Activated naive CD4-positive, alpha-beta T cell treated with anti-CD3 and anti-CD28 coated beads, Interleukin-2, amount 50 U/mL, for 72 hours (primary cell): ENCODE measurements at places on chromosomes 11 and 22. TPM values are rescaled to one million over a fixed set of nuclear protein-coding genes. Genes with fewer than 3 reads are reported as not detected.

The MUC6 gene
- not detected for total RNA-seq

The YPEL4 gene
- 1.4 TPM for total RNA-seq

The MGAT3 gene
- total RNA-seq, result 2.8 TPM

DNA sequence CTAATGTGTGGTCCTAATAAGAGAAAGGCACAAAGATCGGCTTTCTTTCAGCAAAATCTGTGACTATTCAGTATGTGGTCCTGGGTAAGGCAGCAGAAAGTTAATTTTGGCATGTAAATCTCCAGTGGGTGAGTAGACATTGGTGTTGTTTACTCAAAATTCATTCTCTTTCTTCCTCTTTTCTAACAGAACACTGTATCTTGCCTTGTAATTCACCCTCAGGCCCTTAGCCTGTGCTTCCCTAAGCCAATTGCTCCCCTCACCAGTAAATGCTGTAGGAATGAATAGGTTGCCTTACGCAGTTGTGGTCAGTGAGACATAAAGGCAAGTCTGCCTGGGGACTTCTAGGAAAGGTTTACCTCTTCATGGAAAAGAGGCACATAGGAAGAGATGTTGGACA, 49.9 kb upstream of the PDE3B start:
- no peak for DNase-seq

- DNase-seq, result no peak
Observed at GRCh38 chr11:72314600-72315392, 70.8 kb upstream of the PHOX2A start.

- DNase-seq, result no peak
Observed at GRCh38 chr11:69878144-69878883, 59.1 kb upstream of the FGF3 start.

GRCh38 chr22:23272834-23273233, 92.5 kb downstream of the BCR start:
- no peak for DNase-seq

DNA sequence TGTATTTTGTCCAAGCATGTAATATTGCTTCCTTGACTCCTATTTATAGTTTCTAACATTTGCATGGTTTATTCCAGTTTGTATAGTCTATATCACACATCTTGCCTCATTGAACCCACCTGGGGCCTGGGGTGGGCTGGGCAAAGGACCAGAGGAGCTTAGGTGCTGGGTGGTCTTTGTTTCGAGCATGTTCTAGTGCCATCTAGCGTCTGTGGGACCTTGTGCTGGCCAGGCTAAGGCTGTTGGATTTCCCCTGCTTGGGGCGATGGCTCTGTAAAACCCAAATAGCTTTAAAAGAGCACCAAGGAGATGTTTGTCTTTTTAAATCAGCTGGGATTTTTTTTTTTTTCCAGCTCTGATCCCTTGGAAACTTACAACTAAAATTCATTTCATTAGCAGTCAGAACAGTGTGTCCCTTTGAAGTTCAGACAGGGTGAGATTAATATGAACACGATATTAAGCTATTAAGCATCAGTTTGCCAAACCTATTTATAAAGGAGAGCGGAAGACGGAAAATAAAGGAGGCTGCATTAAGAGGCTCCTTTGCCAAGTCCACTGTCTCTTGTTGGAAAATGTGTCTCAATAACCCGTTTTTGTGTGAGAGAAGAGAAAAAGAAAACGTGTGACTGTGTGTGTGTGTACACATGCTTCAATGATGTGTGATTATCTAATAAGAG, 157.4 kb downstream of the COMMD9 start:
- DNase-seq, result no peak

DNA sequence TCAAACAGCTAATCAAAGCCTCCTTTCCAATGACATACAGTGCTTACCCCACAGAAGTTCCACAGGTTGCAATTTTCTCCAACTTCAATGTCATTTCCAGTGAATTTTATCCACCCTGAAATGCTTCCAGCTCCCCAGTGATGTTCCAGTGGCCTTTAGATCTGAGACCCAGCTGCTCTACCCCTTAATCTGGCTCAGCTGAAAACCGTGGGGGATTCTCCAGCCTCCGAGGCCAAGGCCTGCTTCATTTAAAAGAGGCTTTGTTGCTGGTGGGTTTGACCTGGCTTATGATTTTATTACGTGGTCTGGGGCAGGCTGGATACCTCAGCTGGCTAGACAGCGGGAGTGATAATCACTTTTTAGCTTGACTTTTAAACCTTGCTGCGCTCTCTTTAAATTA, 10.9 kb downstream of the HEPHL1 start:
- DNase-seq, result no peak

GRCh38 chr11:47714554-47715081, 551 bp downstream of the AGBL2 start:
- no peak for DNase-seq
